Activated naive CD8-positive, alpha-beta T cell treated with anti-CD3 and anti-CD28 coated beads, Interleukin-2, amount 10 ng/mL, durations not matched to agents 7 days and 5 days (primary cell): ENCODE measurements at places on chromosomes 2 and 18.

DNA sequence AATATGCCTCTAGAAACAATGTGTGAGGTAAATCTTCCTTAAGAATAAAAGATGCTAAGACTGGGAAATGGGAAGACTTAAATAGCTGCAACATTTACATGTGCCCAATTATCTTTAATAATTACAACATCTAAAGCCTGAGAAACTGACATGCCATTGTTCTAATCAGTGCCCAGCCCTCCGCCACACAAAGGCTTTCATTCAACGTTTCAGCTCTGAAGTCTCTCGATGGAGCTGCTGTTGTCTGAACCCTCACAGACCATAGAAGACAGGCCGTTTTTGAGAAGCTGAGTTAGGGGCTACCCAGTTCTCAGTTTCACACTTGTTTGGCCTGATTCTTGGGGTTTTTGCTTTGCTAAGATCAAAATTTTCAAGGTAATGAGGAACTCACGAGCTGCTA lies 315.4 kb upstream of the CHST9 start:
- no peak for DNase-seq

- no peak for DNase-seq
Measured at GRCh38 chr2:40721595-40721994, 269.7 kb upstream of the SLC8A1 start.

GRCh38 chr2:101151859-101152271 lies 683 bp upstream of the TBC1D8 start:
- DNase-seq = no peak

- DNase-seq = no peak
Measured at GRCh38 chr2:219327719-219328118, 4.8 kb downstream of the RESP18 start.

DNA sequence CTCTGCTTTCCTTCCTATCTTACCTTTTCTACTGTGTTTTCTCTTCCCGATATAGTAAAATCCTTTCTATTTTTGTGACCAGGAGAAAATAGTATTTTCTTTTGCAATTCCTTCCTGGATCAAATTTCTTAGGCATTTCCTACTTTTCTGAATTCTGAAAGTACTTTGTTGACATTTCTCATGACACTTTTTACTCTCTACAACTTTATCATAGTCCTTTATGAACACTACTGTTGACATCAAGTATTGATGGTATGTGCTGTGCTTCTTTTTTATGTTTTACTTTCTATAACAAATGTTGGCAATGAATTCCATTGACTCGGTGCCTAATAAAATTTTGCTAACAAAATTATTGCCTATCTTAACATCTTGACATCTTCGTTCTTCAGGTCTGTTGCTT lies 217.7 kb upstream of the TCF4 start:
- no peak for DNase-seq

- DNase-seq = no peak
Measured at GRCh38 chr2:121028577-121028976, 256.4 kb downstream of the TFCP2L1 start.

DNA sequence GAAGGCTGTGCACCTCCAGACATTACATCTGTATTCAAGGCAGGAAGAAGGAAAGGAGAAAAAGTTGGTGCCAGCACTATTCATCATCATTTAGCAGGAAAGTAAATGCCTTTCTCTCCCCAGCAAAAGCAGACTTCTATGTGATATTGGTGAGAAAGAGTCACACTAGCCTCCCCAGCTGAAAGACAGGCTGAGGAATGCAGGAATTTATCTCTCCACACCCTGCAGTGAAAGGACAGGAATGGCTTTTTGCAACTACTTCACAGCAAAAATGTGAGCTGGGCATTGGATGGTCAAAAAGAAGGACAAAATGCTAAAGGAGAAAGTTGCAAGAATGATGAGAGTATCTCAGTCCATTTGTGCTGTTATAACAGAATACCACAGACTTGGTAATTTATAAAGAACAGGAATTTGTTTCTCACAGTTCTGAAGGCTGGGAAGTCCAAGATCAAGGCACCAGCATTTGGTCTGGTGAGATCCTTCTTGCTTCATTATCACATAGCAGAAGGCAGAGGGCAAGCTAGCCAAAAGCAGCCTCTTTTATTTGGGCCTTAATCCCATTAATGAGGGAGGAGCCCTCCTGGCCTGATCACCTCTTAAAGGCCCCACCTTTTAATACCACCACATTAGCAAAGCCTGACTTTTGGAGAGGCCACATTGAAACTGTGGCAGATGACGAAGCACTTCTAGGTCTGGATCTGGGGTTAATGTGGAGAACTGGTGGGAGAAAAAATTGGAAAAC lies 388.1 kb upstream of the SLC14A2 start:
- DNase-seq = no peak

DNA sequence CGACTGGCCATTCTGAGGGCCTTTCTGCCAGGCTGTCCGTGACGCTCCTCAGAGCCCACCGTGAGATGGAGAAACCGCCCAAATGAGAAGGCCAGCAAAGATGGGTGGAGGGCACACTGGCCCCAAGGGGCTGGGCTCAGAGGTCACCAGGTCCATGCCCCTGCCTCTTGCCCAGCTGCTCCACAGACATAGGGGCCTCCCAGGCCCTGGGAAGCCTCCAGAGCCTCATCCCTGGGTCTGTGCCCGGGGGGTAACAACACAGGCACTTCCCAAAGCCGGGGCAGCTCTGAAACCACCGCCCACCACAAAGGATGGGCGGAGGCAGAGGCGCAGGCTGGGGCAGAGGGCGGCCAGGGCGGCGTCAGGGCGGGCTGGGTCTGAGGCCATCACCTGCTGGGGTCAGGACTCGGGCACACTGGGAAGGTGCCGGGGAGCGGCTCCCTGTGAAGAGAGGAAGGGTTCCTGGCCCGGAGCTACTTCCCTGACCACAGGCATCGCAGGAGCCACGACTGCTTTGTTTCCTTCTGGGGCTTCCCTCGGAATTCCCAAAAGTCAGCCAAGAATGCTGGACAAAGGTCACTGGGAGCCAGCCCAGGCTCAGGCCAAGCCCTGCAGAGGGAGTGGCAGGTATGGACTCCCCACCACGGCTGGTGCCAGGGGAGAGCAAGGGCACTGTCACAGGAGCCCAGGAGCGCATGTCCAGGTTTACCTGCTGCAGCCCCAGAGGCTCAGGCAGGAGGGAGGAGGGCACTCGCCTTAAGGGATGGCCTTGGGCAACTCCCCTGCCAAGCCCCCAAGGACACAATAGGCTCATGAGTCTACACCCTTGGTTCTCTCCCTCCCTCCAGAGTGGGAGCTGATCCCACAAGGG lies 9.4 kb downstream of the CYP26B1 start:
- DNase-seq = no peak

DNA sequence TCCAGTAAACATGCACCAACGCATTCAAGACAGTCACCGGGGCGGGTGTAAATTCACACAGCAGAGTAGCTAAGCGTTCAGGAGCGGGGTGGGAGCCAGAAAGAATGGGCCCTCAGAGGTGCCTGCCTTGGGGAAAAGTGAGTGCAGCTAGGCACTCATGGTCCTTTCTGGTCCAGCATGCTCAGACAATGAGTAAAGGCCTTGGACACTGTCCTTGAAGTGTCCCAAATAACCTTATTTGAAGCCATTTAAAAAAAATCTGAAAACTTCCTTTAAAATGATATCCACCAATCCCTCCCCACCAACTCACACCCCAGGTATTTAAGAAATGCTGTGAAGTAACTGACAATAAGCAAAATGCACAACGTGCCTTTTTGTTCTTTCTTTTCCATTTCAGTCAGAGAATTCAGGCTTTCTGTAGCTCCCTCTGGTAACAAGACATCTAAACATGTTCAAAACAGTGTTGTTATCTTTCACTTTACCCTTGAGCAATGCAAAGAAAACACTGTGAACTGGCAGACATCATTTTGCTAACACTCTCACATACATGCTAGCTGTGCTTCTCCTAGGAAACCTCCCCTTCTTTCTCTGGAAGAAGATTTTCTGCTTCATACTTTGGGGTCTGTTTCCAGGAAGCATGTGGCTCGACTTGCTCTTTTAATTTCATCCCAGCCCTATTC lies 445.1 kb upstream of the SPRED2 start:
- no peak for DNase-seq
